Stimulated activated CD8-positive, alpha-beta memory T cell treated with anti-CD3 and anti-CD28 coated beads, Interleukin-4, amount 100 ng/mL, for 24 hours (primary cell): ENCODE measurements at places on chromosomes 3 and 15.

GRCh38 chr3:42802876-42803413 lies 1.3 kb downstream of the HIGD1A start:
- DNase-seq, result no peak

DNA sequence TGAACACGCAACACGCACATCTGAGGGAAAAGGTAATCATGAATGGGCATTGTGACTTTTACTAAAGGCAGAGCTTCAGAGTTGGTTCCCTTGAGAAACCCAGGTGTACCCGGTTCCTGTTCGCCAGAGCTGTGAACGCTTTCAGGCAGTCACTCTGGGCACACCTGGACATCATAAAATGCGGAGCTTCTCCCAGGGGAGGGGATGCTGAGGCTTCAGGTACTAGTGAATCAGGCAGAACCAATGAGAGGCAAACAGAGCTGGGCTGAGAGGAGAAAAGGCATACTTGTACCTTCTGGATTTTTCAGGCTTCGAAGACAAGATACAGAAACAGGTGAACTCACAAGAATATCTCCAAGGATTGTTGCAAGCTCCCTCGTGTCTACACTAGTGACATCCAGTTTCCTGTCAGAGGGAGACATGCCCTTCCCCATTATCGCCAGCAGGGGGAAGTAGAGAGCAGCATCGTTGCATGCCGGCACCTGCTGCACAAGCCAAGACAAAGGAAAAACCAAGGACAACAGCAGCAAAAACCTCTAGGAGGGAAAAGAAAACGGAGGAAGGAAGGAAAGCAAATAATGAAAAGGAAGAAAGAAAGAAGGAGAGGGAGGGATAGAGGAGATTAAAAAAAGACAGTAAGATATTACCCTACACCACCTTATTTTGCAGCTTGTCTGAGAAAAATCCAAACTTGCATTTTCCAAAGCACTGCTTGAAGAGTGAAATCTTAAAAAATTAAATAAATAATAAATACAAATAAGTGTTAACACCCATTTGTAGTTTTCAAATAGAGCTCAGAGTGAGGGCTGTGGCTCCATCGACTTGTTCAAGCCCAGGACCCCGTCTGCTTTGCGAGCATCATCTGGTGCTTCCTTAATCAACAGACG lies 2.0 kb downstream of the AHSG start:
- DNase-seq, result peak; percentile 59

DNA sequence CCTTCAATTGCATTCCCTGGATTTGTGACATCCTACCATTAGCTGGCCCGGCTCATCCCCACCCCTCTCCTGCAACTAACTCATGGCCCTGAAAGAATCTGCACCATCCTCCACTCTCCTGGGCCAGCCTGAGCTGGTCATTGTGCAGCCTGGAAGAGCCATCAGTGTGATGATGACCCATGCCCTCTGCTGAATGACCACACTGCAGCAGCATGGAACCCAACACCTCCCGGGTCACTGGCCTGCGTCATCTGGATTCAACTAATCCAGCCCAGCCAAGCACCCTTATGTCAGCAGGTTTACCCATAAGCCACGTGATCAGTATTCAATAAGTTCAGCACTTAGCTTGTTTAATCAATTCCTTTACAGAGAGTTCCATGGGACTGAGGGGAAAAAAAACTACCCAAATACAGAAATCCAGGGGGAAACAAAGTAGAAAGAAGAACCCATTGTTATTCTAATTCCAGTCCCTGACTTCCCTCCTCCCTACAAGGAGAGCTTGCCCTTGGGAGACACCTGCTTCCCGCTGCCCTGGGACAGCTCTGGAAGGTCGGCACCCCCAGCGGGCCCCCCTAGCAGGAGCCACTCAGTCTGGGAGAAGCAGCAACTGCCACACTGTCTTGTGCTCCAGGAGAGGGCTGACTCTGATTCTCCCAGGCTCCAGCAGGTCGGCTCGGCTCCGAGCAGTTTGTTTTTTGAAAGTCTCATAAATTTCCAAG lies 309.1 kb upstream of the TLE3 start:
- no peak for DNase-seq

- DNase-seq, result no peak
Measured at GRCh38 chr3:61032991-61033390, 218.3 kb downstream of the FHIT start.

DNA sequence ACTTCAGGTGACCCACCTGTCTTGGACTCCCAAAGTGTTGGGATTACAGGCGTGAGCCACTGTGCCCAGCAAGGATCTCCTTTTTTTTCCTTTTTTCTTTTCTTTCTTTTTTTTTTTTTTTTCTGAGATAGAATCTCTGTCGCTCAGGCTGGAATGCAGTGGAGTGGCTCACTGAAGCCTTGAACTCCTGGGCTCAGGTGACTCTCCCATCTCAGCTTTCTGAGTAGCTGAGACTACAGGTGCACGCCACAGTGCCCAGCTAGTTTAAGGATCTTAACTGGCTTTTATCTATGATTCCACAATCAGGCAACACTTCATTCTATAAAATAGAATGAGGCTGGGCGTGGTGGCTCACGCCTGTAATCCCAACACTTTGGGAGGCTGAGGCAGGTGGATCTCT lies 16.3 kb upstream of the NICN1 start:
- no peak for DNase-seq

DNA sequence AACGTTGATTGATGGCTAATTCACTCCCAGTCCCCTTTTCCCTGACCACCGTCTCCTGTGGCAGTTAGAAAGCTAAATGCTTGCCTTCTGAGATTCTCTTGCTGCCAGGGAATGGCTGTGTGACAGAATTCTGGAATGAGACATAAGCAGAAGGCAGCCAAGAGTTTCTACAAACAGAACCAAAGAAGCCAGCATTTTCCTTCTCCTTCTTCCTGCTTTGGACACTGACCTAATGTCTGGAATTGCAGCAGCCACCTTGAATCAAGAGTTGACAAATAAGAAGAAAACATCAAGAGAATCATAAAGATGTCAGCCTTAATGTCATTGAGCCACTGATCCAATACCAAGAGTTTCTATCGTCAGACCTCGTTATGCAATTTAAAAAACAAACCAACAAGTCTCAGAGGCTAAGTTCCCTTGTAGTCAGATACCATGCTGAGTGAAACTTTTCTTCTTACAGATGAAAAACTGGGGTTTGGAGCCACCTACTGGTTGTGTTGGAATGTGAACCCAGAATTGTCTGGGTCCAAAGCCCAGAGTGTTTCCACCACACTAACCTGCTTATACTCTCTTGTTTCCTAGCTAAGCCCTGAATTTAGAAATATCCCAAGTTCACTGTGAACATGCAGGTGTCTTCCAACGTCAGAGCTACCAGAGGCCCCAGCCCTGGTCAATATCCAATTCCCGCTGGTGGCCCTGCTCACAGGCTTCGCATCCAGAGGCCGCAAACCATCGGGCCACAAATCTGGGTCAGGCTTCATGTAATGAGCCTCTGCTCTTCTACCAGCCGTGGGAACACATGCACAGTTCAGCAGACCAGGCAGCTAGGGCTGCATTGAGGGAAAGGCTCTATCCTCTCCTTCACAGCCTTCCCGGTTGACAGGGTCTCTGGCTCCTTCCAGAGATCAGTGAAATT lies 42.5 kb downstream of the MCF2L2 start:
- DNase-seq, result no peak

DNA sequence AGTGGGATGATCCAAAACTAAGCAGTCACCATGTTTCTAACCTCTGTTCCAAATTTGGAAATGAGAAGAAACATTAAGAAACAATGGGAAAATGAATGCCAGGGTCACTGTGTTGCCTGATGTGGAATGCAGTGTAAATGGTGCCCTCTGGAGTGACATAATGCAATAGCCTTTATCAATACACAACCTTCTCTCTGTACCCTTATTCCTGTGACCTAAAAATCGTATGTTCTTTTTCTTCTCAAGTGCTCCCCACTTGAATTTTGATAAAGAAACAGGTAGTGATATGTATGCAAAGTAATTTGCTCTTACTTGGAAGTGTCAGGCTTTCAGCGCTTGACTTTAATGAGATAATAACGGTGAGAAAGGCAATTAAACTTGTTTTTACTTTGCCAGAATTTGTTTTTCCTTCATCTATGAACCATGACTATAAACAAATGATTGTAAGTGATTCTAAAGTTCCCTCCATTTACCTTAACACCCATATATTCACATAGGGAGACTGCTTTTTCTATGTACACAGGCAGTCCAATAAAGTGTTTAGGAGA lies 145.8 kb upstream of the THRB start:
- DNase-seq, result no peak

DNA sequence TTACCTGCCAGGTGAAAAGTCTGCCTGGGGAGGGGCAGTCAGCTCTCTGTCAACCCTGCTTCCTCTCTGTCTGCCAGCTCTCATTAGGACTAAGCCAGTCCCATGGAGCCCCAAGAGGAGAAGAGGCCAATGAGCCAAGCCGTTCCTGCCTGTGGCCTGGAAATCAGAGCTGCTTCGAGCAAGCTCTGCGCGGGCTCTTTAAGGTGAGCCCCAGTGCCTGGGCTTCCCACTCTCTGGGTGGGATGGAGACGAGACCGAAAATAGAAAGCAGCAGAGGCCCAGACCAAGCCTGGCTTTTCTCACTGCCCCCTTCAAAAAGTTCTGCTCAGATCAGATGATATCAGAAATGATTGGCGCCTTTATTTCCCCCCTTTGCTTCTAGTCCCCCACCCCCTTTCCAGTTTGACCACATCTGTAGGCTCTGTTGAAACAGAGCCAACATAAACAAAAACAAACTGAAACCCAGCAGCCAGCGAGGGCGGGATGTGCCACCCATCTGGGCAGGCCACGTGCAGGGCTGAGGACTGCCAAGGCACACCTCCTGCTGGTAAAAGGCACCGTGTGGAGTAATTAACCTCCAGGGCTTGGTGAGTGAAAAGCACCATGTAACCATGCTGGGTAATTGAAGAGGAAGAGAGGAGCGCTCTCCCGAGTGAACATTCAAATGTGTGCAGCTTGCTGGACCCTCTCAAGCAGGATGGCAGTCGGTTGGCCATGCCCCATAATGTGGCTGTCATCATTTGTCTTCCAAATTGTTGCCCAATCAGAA lies 471.0 kb upstream of the PROK2 start:
- no peak for DNase-seq

DNA sequence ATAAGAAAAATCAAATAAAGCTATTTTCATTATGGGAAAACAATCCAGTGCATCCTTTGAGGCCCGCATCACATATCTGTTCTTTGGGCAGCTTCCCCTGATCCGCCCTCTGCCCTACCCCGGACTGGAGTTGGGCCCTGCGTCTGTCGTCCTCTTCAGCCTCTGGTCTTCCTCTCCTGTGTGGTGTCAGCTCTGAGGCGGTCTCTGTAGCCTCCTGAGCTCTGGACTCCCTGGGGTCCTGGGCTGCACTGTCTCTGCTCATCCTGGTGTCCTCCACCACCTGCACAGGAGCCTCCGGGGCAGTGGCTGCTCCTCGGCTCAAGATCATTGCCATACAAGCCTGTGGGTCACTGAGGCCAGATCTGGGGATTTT lies 7.4 kb upstream of the SNX22 start:
- no peak for DNase-seq

DNA sequence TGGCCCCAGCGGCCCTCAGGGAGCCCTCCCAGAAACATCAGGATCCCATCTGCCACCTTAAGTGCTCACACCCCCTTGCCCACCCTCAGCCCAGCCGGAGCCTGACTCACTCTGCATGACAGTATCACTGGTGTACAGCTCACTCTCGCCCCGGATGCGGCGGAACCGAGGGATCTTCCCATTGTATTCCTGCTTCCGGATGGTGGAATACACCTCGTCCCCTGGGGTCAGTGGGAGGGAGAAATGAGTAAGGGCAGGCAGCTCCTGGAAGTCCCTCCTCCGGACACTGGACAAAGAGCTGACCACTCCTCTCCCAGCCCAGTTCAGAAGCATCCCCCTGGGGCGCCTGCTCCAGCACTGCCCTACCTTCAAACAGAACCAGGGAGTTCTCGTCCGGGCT lies 16.5 kb downstream of the SEMA7A start:
- DNase-seq, result no peak

DNA sequence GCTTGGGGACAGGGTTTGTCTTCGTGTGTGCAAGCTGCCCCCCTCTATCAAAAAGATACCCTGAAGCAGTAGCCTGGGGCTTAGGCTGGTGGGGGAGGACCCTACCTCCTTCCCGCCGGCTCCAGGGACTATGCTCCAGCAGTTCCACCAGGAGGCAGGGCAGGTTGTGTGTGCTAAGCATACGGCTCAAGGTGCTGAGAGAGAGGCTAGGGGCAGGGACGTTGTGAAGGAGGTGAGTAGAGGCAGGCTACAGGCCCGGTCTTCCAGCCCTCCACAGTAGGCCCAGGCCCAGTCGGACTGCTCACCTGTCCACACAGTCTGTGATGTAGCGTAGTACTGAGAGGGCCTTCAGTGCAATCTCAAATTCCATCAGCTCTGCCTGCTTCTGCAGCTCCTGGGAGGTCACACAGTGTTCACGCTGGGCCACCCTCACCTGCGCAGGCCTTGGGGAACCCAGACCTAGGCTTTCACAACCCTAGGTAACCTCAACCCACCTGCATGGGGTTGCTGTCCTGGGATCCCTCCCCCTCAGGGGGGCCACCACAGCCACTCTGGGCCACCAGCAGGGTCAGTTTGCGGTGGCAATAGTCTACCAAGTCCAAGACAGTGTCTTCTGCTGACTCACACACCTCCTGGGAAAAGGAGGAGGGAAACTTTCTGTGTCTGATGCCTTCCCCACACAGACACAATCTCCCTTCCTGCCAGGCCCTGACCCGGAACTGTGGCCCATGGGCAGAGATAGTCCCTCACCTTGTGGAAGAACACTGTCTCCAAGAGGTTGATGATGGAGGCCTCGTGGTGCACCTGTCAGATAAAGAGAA lies 2.4 kb upstream of the RASSF1 start:
- no peak for DNase-seq

DNA sequence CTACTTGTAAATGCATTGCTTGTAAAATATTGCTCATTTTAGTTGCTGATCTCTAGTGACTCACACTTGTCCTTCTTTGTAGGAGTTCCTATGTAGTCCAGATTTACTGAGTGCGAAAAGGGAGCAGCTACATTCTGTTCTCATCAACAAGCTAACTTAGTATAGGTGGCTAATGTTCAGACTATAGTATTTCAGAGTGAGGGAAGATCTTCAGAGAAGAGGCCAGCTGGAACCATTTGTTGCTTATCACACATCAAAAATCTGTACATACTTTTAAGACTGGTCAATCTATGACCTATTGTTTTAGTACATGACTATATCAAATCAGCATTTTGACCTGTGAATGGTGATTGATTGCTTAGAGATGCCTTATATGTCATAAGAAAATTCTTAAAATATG lies 71.3 kb upstream of the THSD4 start:
- no peak for DNase-seq

GRCh38 chr3:31515486-31516284 lies 17.0 kb upstream of the STT3B start:
- DNase-seq, result no peak

GRCh38 chr3:43327582-43327979 lies 41.2 kb downstream of the SNRK start:
- no peak for DNase-seq
